Iris pigment epithelial cell (primary cell): ENCODE measurements at places on chromosomes 3 and 15.

DNA sequence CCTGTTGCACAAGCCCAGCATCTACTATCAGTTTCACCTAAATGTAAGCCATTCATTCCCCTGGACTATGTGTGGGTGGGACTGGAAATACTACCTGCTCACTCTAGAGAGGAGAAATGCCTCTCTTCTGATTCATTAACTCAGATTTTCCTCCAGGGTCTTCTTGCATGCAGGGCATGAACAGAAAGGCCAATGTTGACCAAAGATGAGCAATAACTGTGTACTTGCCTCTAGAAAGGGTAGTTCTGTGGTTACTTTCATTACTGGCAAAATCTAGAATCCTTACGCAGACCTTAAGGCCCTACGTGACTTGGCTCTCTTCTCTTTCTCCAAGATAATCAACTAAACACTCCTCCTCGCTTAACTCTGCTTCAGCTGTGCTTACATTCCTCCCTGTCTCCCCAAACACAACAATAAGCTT lies 81.4 kb upstream of the PSMD6 start:
- DNase-seq: peak; percentile 70

DNA sequence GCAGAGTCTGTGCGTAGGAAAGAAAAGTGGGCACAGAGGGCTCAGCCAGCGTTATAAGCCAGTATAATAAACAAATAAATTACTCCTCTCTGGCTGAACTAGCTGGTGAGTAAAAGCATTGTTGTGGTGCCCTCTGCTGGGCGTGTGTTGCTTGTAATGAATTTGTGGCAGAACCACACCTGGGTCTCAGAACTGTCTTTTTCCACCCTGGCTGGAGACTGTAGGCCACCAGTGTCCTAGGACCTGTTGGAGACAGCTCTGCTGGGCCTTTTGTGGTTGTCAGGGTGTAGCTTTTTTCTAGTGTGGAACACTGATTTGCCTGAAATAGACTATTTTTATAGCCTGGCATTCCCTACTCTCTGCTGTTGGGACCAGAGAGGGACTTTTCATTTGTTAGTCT lies 130.5 kb upstream of the EIF1B start:
- peak; percentile 68 for DNase-seq

- peak; percentile 15 for DNase-seq
These were observed 3.2 kb downstream of the XYLB start for GRCh38 chr3:38349684-38350359.

GRCh38 chr3:35639254-35640186 lies at the start of gene ARPP21:
ARPP21 (plus strand) TSS chr3:35639525; CDS start chr3:35681752, 42,227 bp downstream.
- DNase-seq: peak; percentile 6

DNA sequence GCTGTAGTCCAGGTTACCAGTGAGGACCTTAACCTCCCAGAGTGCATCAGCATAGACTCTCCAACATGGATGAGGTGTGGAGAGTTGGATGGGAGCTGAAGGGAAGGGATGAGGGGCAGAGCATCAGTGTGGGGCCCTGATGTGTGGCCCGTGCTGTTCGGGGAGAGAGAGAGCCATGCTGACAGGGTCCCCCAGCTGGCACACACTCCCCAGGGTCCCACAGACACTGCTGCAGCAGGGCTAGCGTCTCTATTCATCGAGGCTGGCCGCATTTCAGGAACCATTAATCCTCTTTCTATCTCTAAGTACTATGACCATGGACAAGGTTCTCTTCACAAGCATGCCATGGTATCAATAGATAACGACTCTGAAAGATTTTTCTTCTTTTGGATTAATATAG lies 85.9 kb upstream of the PLXNA1 start:
- DNase-seq: no peak

DNA sequence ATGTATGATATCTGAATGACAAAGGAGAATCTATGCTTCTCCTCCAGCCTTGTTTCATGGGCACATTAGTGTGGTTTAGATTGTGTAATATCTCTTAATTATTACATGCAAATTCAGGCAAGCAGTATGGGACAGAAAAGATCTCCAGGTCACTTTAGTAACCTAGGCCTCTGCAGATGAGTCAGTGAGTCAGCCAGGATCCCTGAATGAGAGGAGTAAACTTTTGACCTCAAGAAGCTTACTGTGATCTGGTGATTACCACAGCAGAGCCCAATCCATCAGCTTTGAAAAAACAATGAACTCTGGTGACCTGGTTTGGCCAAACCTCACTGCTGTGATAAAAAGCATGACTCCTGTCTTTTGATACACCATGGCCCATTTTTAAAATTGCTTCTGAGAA lies 107.8 kb downstream of the LRRN1 start:
- no peak for DNase-seq

DNA sequence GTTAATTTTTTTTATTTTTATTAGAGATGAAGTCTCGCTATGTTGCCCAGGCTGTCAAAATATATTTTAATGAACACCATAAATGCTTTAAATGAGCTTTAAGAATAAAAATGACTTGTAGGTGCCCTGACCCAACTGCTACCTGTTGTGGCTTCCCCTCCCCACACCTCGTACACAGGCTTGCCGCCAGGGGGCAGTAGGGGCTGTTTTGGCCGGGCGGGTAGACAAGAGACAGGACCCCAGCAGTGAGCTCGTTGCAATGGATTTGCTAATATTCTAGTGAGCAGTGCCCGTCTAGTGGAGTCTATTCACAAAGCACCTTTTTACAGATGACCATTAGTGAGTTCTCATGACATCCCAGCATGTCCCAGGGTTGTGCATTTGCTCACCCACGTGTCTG lies 418.1 kb downstream of the OCA2 start:
- no peak for DNase-seq
